HCT116 (cell line): ENCODE measurements at places on chromosomes 11 and 22. TPM values are rescaled to one million over a fixed set of nuclear protein-coding genes. Genes with fewer than 3 reads are reported as not detected.

GRCh38 chr22:23786752-23787599 is at the start of gene SMARCB1:
TSS of gene SMARCB1 (plus strand) at chr22:23786966. CDS start at chr22:23787170, 204 bp downstream.
- DNase-seq, result peak; percentile 61

GRCh38 chr11:35994421-35994820 is 50.6 kb downstream of the LDLRAD3 start:
- DNase-seq, result no peak

DNA sequence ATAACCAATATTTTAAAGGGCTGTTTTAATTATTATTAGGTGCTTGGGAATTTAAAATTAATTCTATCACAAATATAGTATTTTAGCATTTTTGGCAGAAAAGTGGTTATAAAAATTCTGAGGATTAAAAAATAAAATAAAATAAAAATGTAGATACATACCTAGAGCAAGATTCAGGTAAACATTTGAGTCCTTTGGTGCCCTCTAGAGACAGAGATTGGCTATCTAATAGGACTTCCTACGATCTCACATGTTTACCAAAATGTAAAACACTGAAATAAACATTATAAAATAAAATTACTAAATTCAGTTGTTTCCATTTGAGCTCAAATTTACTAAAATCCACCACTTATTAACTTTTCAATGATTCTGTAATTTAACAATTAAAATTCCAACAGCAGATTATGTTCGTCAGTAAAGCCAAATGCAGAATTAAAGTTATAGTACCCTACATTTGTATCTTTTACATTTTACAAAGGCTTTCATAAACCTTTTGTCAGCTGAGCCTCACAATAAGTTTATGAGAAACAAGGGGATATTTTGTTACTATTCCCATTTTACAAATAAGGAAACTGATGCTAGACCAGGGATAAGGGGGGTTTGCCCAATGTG is 27.7 kb downstream of the SLC36A4 start:
- peak; percentile 22 for DNase-seq

GRCh38 chr22:45842291-45842991 is 134.5 kb downstream of the WNT7B start:
- no peak for DNase-seq

DNA sequence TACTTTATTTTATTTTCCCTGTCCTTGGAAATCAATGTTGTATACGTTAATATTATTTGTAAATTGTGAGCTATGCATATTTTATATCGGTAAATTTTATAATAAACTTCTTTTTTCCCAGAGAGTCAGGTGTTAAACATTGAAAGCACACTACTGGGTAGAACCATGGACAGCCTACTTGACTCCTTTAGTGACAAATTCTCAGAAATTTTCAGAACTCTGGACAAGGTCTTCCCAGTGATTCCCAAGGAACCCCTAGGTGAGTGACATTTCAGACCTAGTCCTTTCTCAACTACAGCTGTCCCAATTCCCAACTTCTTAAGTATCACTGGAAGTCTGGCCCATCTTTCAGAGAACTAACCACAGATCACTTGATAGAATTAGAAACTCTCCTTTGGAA is 107.2 kb downstream of the RCN1 start:
- no peak for DNase-seq

- DNase-seq, result no peak
These were observed 9.3 kb downstream of the SLC25A1 start for GRCh38 chr22:19169002-19169946.

- no peak for DNase-seq
These were observed 874 bp upstream of the PLAAT4 start for GRCh38 chr11:63535734-63536133.

- no peak for DNase-seq
These were observed 206.5 kb downstream of the NELL1 start for GRCh38 chr11:20875889-20876288.

- no peak for DNase-seq
These were observed 11.6 kb downstream of the PHLDB1 start for GRCh38 chr11:118618991-118619375.

DNA sequence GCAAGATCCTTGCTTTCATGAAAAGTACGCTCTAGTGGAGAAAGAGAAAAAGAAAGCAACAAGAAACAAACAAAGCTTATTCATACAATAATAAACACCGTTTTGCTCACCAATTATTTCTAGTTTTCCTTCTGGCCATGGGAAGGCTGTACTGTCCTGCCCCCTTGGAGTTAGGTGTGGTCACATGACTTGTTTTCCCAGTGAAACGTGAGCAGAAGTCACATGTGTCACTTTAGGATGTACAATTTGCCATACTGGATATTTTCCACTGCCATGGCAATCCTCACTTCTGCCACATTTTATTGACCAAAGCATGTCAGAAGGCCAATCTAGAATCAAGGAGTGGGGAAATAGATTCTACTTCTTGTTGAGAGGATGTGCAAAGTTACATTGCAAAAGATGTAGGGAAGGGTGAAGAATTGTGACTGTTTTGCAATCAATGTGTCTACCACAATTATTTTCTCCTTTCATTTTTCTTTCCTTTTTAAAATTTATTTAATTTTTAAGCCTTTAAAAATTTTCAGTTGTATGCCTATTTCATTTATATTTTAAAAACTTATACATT is 24.3 kb upstream of the TRAF6 start:
- DNase-seq, result no peak

DNA sequence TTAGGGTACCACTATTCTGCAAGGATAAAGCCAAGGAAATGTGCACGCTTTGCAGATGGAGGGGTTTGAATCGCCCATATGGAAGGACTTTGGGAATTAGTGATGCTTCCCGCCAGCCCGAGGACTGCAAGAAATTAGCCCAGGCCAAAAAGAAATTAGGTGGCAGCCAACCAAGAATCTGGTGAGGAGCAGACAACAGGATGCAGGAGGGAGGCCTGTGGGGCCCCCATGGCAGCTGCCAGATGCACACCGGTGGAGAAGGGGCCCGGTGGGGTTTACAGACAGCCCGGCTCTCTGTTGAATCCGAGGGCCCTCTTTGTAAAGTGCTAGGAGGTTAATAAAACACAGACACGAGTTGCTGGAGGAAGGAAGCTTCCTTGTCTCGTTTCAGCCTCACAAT is 73.5 kb downstream of the TIMP3 start:
- no peak for DNase-seq

DNA sequence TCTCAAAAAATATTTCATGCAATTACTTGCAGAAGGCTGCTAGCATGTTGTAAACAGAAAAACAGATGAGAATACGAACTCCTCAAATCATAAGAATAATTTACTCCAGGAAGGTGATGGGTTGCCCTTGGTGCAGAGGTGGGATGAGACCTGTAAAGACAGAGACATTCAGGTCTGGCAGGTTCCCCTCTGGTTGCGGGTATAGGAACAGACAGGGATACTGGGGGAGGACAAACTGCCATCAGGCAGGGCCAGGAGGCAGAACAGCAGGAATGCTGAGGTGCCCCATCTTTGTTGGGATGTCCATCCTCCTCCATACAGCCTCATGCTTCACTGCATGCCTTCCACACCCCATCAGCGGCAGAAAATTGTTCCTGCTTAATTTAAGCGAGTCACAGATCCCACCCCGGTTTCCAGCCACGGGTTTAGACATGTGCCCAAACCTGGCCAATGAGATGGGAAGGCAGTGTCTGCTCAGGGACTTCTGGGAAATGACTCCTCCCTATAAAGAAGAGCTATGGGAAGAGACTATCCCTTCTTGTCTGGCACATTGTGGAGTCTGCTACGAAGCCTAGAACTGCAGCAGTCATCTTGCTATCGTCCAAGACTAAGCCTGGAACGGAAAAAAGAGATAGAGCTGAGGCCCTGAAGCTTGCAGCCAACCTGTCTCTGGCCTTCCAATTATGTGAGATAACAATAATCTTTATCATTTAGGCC is 23.1 kb upstream of the IRAG1 start:
- DNase-seq, result no peak

GRCh38 chr22:35231585-35232084 is 25.7 kb upstream of the HMGXB4 start:
- peak; percentile 85 for DNase-seq

DNA sequence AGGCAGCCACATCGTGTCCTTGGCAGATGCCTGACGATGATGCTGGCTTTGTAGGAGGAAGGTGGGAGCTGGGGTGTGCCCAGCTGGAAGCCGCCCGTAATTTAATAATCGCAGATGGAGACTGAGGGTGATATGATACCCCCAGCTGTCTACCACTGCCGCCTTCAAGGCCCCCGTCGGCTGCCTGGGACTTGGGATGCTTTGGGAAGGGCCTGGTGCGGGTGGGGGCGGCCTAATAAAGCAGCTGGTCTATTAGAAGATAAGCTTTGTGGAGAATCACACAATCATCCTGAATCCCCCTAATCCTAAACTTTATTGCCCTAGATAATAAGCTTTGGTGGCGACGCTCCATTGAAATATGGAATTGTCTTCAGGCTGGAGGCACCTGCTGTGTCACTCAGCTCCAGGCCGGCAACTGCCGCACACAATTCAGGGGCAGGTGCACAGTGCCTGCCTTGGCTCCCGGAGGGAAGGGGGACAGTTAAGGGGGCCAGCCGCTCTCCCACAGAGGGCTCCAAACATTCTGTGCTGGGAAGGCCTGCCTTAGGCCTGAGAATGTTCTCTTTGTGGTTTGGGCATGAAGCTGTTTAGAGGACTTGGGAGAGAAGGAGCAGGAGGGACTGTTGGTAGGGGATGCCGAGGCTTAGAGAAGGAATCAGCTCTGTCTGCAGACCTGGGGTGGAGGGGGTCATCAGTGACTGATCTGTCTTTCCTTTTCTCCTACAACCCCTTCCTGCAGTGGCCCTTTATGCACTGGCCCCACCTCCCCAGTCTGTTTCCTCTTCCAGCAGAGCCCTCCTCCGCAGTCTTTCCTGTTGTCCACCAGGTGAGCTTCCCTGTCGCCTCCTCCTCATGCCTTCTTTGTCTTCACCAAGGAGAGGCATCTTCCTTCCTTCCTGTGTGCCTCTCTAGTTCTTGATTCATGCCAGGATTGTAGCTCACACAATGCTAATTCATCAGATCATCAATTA is 65.3 kb downstream of the ARL14EP start:
- no peak for DNase-seq

GRCh38 chr11:18265949-18266348 is at the start of gene SAA1:
TSS of gene SAA1 (plus strand) at chr11:18266264. CDS start at chr11:18266888, 624 bp downstream.
- DNase-seq, result no peak

DNA sequence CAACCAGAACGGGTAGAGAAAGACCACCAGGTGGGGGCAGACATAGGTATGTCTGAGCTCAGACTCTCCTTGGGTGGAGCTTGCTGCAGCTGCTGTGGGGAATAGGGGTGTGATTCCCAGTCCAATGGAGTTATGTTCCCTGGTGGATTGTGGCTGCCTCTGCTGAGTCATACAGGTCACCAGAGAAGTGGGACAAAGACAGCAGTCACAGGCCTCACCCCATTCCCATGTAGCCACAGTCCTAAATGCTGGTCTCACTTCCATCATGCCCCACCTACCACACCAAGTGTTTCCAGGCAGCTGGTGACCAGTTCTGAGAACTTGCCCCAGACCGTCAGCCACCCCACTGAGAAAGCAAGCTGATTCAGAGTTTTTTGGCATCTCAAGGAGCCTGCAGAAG is 17.5 kb downstream of the OR52E5 start:
- DNase-seq, result no peak

DNA sequence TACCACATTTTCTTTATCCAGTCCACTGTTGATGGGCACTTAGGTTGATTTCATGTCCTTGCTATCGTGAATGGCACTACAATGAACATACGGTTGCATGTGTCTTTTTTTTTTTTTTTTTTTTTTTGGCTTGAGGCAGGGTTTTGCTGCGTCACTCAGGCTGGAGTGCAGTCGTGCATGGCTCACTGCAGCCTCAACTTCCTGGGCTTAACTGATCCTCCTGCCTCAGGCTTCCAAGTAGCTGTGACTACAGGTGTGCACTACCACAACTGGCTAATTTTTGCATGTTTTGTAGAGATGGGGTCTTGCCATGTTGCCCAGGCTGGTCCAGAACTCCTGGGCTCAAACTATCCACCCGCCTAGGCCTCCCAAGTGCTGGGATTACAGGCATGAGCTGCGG is 1.5 kb upstream of the CCDC90B start:
- DNase-seq, result no peak

DNA sequence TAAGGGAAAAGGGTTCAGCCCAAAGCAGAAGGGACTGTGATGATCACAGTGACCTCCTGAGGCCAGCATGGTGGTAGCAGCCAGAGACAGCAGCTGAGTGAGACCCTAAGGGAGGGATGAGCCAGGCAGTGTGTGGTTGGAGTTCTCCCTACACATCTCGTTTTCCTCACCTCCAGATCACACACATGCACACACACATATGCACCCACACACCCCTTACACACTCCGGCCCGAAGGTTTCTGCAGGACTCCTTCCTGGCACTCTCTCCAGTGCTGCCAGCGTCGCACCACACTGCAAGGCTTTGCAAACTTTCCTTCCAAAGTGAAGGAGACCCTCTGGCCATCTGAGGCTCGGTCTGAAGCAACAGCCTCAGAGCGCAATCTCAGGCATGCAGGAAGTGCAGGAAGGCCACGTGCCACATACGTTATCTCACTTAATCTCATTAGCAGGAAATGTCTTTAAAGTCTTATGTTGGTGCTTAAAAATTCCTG is 26.9 kb upstream of the TP53I11 start:
- DNase-seq, result no peak

- DNase-seq, result no peak
These were observed 29.9 kb downstream of the ARVCF start for GRCh38 chr22:19986410-19987341.

DNA sequence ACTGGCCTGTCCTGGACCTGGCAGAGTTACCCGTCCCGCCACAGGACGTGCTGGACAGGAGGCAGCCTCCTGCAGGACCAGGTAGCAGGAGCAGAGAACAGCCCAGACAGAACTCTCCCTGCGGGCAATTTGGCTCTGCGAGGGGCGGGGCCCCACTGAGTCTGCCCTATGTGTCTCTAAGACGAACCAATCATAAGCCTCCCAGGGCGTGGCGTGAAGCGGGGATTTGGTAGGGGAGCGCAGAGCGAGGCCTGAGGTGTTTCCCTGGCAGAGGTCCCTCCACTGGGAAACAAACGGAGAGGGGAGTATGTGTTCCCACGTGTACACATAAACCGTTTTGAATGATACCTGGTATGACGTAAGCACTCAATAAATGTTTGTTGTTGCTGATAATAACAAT is 7.4 kb downstream of the CD82 start:
- no peak for DNase-seq

GRCh38 chr11:18612394-18612793 is 12.8 kb downstream of the MISFA start:
- DNase-seq, result no peak

- DNase-seq, result no peak
These were observed 54.9 kb downstream of the P4HA3 start for GRCh38 chr11:74256378-74257133.

- DNase-seq, result peak; percentile 48
These were observed 1.3 kb downstream of the TCN1 start for GRCh38 chr11:59865031-59865430.

- no peak for DNase-seq
These were observed 614 bp downstream of the NR1H3 start for GRCh38 chr11:47258317-47258902.

GRCh38 chr11:69317401-69318092 is 23.6 kb downstream of the MYEOV start:
- no peak for DNase-seq

SLC25A18 gene
- total RNA-seq, result not detected

TTLL1 gene
- 4.3 TPM for total RNA-seq

KCNE3 gene
- not detected for total RNA-seq

PATE1 gene
- not detected for total RNA-seq

CHADL gene
- total RNA-seq, result 0.47 TPM

LRRC4C gene
- not detected for total RNA-seq

MMP27 gene
- total RNA-seq, result not detected

B4GAT1 gene
- total RNA-seq, result 6.7 TPM

LZTR1 gene
- 56.5 TPM for total RNA-seq

OSM gene
- not detected for total RNA-seq

MS4A6A gene
- 0.52 TPM for total RNA-seq
